H1 (cell line): ENCODE measurements at places on chromosomes 1 and 21.

- no peak overlapping the region for H3K4me3 ChIP-seq
- no peaks in the 10 kb centered on the region for H3K36me3 ChIP-seq
- peaks cover 5% of the 10 kb centered on the region; the same call in 1 of the 2 replicates for H3K4me1 ChIP-seq
- no peaks in the 10 kb centered on the region for H3K27me3 ChIP-seq
- H3K27ac ChIP-seq = no peak overlapping the region
These were observed 11.6 kb downstream of the KCNAB2 start for GRCh38 chr1:6057170-6057845.

DNA sequence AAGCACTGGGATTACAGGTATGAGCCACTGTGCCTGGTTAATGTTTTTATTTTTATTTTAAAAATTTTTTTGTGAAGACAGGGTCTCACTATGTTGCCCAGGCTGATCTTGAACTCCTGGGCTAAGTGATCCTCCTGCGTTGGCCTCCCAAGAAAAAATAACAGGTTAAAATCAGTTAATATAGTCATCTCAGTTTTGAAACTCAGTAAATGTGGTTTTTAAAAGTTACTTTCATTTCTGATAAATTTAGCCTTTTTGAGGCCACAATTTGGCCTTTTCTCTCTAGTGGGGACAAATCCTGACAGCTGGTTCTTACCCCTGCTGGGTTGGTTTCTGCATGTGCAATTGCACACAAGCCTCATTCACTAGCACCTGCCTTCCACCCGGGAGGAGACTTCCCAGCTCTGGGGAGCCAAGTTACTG lies 13.3 kb downstream of the PMF1 start:
- peaks cover 11% of the 10 kb centered on the region for H3K36me3 ChIP-seq
- H3K27ac ChIP-seq = no peak overlapping the region
- no peaks in the 10 kb centered on the region for H3K27me3 ChIP-seq
- no peaks in the 10 kb centered on the region for H3K4me1 ChIP-seq
- no peak for DNase-seq

DNA sequence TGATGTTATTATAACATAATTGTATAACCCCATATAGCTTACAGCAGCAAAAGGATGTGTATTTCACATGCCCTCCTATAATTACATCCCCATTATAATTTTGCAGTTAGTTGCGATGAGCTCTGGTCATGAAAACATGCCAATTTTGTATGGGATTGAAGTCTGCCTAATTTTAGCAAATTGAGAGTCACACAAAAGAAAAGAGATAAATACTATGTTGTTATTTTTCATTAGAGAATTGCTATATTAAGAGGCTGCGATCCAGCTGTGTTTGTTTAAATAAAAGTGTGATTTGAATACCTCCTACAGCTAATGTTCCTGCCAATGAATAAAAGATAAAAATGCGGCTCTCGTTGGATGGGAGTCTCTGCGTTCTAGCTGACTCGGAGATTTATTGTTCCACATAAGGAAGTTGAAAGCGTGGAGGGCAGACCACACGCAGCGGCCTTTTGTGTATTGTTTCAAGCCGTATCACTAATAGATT lies 461.0 kb upstream of the NFIA start:
- no peaks in the 10 kb centered on the region for H3K27me3 ChIP-seq
- H3K4me3 ChIP-seq = no peak overlapping the region
- H3K36me3 ChIP-seq = no peaks in the 10 kb centered on the region
- no peaks in the 10 kb centered on the region for H3K4me1 ChIP-seq

GRCh38 chr1:160907976-160908375 lies 23.0 kb upstream of the ITLN1 start:
- no peaks in the 10 kb centered on the region for H3K27me3 ChIP-seq
- DNase-seq = no peak
- H3K4me1 ChIP-seq = no peaks in the 10 kb centered on the region
- no peak overlapping the region for H3K27ac ChIP-seq
- no peak overlapping the region for H3K4me3 ChIP-seq

- H3K36me3 ChIP-seq = peaks cover 30% of the 10 kb centered on the region
- no peak overlapping the region for H3K27ac ChIP-seq
- H3K4me1 ChIP-seq = peaks cover 18% of the 10 kb centered on the region
- no peak overlapping the region for H3K4me3 ChIP-seq
These were observed 33.5 kb downstream of the EPHA2 start for GRCh38 chr1:16122350-16122881.

DNA sequence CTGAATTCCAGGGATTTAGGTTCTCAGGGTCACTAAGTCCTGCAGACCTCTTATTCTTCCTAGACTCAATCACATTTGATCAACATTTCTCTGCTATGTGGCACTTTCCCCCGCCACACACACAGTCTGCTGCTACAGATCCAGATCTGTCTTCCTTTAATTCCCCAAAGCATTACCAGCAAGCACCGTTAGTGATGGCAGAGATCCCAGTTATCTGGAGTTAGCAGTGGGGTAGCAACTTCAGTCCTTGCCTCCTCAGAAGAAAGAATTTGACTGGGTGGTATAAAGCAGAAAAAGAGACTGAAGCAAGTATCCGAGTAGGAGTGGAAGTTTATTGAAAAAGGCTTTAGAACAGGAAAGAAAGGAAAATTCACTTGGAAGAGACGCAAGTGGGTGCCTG lies 100.4 kb upstream of the ETV3 start:
- no peak overlapping the region for H3K4me3 ChIP-seq
- H3K36me3 ChIP-seq = no peaks in the 10 kb centered on the region

- no peak overlapping the region for H3K4me3 ChIP-seq
- DNase-seq = no peak
- no peaks in the 10 kb centered on the region; the same call in 1 of the 2 replicates for H3K4me1 ChIP-seq
- no peaks in the 10 kb centered on the region for H3K36me3 ChIP-seq
- no peak overlapping the region for H3K27ac ChIP-seq
- H3K27me3 ChIP-seq = no peaks in the 10 kb centered on the region
These were observed 266.8 kb downstream of the NPHP4 start for GRCh38 chr1:5725406-5725805.

- H3K27me3 ChIP-seq = no peaks in the 10 kb centered on the region; the same call in 1 of the 2 replicates
- H3K4me1 ChIP-seq = peaks cover 2% of the 10 kb centered on the region
- no peak overlapping the region for H3K27ac ChIP-seq
- no peaks in the 10 kb centered on the region for H3K36me3 ChIP-seq
- no peak for DNase-seq
These were observed 35.5 kb downstream of the H3-3A start for GRCh38 chr1:226097866-226098625.

GRCh38 chr1:75312620-75313019 lies 178.4 kb downstream of the LHX8 start:
- H3K4me3 ChIP-seq = no peak overlapping the region
- H3K27me3 ChIP-seq = no peaks in the 10 kb centered on the region
- no peaks in the 10 kb centered on the region for H3K36me3 ChIP-seq
- DNase-seq = no peak

DNA sequence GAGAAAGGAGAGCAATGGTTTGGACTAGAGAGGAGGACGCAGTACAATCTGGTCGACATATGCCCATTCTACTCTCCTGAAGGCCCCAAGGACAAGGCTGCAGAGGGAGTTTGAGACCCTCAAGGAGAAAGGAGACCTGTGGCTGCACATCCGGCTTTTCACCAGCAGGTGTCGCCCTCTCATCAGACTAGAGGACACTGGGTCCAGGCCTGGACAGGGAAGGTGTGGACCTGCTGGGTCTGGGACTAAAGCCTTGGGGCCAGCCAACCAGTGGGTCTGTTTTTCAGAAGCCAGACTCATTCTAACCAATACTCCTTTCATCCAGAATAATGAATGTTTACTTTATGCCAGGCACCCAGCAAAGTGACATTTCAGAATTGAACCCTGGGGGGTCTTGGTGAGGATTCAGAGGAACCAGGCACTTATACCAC lies 5.0 kb downstream of the SRARP start:
- no peak overlapping the region for H3K4me3 ChIP-seq
- H3K27ac ChIP-seq = no peak overlapping the region
- no peaks in the 10 kb centered on the region for H3K36me3 ChIP-seq
- H3K27me3 ChIP-seq = no peaks in the 10 kb centered on the region; the same call in 1 of the 2 replicates
- peak; percentile 64 for DNase-seq
- peaks cover 10% of the 10 kb centered on the region for H3K4me1 ChIP-seq

DNA sequence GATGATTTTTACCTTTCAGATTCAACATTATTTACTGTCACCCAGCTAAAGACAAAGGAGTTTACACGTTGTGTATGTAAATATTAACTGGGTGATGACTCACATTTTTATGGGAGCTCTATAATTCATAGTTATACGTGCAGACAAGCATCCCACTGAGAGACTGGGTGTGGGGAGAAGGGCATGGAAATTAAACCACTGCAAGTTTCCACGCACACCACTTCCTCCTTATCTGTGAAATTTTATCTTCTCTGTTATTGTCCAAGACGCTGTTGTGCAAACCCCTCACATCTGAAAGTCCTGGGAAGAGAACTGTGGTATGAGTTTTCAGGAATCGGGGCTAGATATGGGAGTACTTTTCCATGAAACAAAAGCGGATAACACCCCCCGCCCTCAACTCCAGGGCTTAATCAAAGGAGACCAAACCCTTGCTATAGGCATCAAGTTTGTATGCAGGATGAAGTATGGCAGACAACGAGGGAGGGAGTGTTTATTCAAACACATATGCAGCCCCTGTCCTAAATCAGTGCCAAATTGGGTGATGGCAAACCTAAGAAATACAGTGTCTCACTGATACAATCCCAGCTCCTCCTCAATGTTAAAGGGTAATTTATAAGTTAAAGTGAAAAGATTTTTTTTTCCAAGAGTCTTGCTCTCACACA lies 23.3 kb upstream of the DPT start:
- DNase-seq = no peak
- no peaks in the 10 kb centered on the region for H3K27me3 ChIP-seq
- H3K4me1 ChIP-seq = no peaks in the 10 kb centered on the region
- H3K36me3 ChIP-seq = no peaks in the 10 kb centered on the region
- H3K27ac ChIP-seq = no peak overlapping the region

DNA sequence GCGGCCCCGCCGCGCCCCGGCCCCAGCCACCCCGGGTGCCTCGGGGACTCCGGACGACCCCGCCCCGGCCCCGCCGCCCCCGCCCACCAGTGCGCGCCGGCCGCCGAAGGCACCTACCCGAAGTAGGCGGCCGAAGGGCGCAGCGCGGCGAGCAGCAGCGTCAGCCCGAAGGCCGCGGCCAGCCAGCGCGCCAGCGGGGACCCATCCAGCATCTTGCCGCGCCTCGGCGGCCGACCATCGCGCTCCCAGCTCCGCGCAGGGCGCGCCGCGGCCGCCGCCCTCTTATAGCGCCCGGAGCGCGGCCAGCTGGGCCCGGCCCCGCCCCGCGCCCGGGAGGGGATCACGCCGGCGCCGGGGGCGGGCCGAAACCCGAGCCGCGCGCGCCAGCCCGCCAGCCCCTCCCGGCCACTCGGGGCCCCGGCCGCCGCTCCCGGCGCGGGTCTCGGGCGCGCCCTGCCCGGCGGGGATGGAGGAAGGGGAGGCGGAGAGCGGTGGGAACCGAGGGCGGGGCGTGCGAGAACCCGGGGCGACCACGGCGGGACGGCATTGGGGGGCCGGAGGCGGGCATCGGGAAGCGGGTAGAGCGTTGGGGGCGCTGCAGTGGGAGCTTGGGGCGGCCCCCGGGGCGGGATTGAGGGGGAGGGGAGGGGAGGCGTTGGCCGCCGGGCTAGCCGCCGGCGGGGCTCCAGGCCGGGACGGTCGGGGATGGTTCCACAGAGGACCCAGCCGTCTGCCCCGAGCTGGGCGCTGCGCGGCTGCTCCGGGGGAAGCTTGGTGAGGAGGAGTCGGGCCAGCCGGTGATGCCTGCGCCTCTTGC lies at the start of gene WNT9A:
TSS of gene WNT9A (minus strand) at position 257 of the 817 bp plus-strand sequence. CDS start at position 212, 45 bp downstream.
- no peaks in the 10 kb centered on the region for H3K4me1 ChIP-seq
- peaks cover 19% of the 10 kb centered on the region for H3K27me3 ChIP-seq
- H3K27ac ChIP-seq = no peak within 1 kb of the TSS

DNA sequence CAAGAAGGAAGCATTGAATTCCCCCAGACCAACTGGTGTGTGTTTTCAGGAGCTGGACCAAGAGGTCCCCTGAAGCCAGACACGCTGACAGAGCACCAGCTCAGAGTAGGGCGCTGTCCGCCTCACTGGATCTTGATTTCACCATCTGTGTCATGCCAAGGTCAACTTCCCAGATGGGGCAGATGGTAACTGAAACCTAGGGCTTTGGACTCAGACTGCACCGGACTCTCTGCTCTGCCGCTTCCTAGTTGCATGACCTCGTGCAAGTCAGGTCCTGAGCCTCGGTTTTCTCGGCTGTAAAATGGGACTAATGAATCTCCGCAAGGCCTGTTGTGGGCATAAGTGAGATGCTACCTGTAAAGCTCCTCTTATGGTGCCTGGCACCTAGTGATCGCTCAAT lies 17.9 kb upstream of the CASZ1 start:
- peaks cover 9% of the 10 kb centered on the region for H3K4me1 ChIP-seq
- DNase-seq = no peak
- no peak overlapping the region for H3K27ac ChIP-seq
- H3K36me3 ChIP-seq = no peaks in the 10 kb centered on the region
- no peak overlapping the region for H3K4me3 ChIP-seq

GRCh38 chr1:41614818-41615217 lies 130.3 kb upstream of the EDN2 start:
- H3K27ac ChIP-seq = no peak overlapping the region
- peak; percentile 11 for DNase-seq
- H3K36me3 ChIP-seq = no peaks in the 10 kb centered on the region
- H3K4me3 ChIP-seq = no peak overlapping the region

GRCh38 chr1:219210067-219210466 lies 36.4 kb downstream of the LYPLAL1 start:
- H3K36me3 ChIP-seq = no peaks in the 10 kb centered on the region
- no peak overlapping the region for H3K4me3 ChIP-seq
- no peaks in the 10 kb centered on the region for H3K4me1 ChIP-seq
- H3K27me3 ChIP-seq = no peaks in the 10 kb centered on the region

DNA sequence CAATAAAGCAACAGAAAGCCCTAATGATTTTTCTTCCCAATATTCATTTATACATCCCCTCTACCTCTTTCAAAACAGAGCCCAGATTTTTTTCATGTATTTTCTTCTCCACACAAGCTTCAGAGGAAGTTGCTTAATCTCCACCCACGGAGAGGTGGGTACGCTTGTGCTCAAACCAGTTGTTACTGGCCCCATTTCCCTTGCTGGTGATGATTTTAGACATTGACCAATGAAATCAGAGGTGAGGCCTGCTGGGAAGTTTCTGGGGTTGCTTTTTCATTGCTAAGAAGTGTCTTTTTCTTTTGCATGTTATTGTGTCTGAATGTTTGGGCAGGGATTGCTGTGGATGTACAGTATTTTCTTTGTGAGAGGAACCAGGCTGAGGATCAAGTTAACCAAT lies 448.1 kb upstream of the B3GALT2 start:
- H3K27me3 ChIP-seq = no peaks in the 10 kb centered on the region
- DNase-seq = no peak
- no peak overlapping the region for H3K27ac ChIP-seq
- no peak overlapping the region for H3K4me3 ChIP-seq
- no peaks in the 10 kb centered on the region for H3K36me3 ChIP-seq

GRCh38 chr1:12085643-12086260 lies 22.6 kb downstream of the TNFRSF8 start:
- no peaks in the 10 kb centered on the region for H3K27me3 ChIP-seq
- H3K4me1 ChIP-seq = no peaks in the 10 kb centered on the region; the same call in 1 of the 2 replicates
- no peak overlapping the region for H3K27ac ChIP-seq
- H3K36me3 ChIP-seq = no peaks in the 10 kb centered on the region
- DNase-seq = no peak
- no peak overlapping the region for H3K4me3 ChIP-seq

GRCh38 chr1:239804266-239804665 lies 287.4 kb upstream of the FMN2 start:
- H3K27me3 ChIP-seq = no peaks in the 10 kb centered on the region
- H3K27ac ChIP-seq = no peak overlapping the region
- H3K4me1 ChIP-seq = no peaks in the 10 kb centered on the region
- DNase-seq = no peak

GRCh38 chr1:40901886-40902852 lies 40.0 kb upstream of the CITED4 start:
- H3K27ac ChIP-seq = no peak overlapping the region
- H3K27me3 ChIP-seq = no peaks in the 10 kb centered on the region
- DNase-seq = no peak
- H3K36me3 ChIP-seq = no peaks in the 10 kb centered on the region
- no peak overlapping the region for H3K4me3 ChIP-seq

GRCh38 chr1:79792219-79792930 lies 785.8 kb upstream of the ADGRL4 start:
- H3K4me1 ChIP-seq = no peaks in the 10 kb centered on the region
- no peaks in the 10 kb centered on the region for H3K27me3 ChIP-seq
- no peak overlapping the region for H3K4me3 ChIP-seq
- no peaks in the 10 kb centered on the region for H3K36me3 ChIP-seq
- no peak overlapping the region for H3K27ac ChIP-seq
